Substantia nigra (tissue), 51 donors: ENCODE measurements at places on chromosomes 16 and 17.

DNA sequence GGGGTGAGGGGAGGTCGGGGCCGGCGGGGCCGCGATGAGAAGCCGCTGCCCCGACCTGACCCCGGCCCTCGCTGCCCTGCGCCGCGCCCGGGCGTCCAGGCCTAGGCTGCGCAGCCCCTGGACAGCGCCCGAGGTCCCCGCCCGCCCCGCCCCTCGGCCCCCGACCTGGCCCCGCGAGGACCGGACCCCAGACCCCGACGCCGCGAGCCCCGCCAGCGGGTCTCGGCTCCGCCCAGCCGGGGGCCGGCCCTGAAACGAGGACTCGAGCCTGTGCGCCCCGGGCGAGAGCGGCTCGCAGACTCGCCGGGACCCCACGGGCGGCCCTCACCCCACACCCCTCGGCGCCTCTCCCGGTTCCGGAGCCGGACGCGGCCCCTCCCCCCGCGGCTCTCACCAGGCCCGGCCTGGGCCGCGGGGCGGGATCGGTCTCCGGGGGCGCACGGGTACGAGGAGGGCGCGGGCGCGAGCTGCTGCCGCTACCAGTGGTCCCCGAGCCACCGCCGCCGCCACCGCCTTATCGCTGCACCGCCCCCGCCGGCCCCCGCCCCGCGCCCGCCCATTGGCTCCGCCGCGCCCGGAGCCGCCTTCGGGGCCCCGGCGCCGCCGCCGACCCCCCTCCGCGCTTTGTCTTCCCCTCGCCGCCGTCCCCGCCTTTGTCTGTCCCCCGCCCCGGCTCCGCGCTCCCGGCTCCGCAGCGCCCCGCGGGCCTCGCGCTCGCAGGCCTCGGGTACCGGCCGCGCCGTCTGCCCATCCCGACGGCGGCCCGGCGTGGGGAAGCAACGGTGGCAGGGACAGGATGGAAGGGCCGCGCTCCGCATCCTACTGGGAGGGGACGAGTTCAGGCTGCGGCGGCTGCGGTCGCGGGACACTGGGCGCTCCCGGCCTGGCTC lies at the start of gene LIMD2:
TSS of gene LIMD2 (minus strand) at position 488 of the 890 bp plus-strand sequence. CDS start 827 bp downstream, outside the sequence.
- no peak for DNase-seq

- DNase-seq, result no peak
Measured at GRCh38 chr16:48617711-48618148, 7.8 kb upstream of the N4BP1 start.

DNA sequence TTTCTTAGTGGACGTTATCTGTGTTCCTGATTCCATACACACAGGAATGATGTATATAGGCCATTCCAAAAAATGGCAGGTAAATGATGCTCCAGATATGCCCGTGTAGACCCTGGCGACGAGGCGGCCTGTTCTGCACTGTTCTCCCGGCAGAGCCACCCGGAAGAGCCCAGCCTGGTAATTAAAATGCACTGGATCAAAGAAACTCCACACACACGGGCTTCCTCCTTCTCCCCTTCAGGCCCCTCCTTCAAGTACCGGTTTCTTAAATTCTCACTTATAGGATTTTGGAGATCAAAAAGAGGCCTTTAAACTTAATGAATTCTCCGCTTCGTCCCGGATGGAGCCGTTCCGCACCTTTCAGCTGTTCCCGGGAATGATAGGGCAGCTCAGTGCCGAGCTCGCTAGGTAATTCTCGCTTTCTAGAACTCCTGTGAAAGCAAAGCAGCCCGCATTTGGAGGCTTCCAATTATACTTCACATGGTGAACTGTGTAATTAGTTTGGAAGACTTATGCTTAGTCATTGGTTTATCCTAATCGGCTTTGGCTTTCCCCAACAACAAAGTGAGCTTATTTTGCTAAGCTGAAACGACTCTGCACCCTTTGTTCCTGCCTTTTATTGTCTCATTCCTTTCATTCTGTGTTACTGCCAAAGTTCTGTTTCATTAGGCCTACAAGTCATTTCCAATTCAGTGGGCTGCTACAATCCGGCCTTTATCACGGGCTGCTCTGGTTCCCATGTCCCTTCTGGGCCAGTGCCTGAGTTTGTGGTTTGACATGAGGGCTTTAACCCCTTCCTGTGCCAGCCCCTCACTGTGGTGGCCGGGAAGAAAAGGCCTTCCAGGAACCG lies 150.0 kb downstream of the MSI2 start:
- DNase-seq, result peak; percentile 45

- no peak for DNase-seq
Measured at GRCh38 chr17:45262516-45263476, 902 bp upstream of the SPATA32 start.

- no peak for DNase-seq
Measured at GRCh38 chr16:80720804-80721371, 83.5 kb downstream of the CDYL2 start.

DNA sequence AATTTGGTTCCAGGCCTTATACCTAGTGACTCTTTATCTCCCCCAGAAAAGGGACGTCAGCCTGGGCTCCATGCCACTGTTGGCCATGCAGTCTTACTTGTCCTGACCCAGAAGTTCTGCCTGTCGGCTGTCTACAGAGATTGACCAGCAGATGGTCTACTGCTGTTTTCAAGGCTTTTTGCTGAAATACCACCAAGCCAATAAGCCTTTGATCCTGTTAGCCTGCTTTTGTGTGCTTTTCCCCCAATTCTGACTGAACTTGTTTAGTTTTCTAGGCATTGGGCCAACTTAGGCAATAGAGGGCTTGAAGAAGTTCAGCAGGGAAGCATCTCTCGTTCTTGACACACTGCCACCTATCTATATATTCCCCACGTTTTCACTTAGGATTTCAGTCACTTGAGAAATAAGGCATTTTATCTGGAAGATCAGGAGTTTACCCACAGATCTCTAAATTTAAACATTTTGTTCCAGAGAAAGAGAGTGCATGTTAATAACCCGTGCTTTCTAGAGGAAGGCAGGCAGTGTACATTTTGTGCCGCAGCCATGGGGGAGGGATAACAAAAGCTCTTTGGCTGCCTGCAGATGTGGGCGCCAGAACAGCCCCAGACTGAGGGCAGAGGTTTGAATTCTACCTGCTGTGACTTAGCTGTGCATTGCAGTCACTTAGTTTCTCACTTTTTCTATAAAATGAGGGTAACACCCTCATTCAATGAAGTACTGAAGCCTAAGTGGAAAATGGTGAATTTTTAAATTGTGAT lies 12.3 kb upstream of the CARMIL2 start:
- DNase-seq, result no peak

DNA sequence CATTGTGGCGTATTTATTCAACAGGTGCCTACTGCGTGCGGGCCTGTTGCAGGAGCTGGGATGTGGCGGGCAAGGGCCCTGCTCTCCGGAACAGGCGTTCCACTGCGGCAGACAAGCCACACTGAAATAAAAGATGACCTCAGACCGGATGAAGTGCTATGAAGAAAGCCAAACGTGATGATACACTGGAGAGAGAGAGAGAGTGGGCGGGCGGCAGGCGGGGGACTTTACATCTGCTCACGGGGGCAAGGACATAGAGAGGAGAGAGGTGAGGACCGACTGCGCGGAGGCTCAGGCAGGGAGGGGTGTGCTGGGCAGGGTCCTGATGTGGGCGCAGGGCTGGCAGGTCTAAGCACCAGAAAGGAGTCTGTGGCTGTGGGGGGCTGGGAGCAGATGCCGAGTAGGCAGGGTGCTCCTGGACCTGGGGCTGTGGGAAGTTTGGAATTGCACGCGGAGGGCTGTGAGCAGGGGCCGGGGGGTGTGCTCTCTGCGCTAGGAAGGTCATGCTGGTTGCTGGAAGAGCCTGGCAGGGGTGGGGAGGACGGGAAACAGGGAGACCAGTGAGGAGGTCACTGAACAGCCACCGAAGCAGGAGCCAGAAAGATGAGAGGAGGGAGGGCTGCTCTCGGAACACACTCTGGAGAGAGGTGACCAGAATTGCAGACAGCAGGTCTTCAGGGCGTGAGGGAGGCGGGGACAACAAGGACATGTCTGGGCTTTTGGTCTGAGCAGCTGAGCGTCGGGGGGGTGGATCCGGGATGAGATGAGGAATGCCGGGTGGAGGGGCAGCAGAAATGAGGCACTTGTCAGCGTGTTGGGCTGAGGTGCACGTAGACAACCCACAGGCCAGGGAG lies 9.9 kb downstream of the MXRA7 start:
- no peak for DNase-seq

GRCh38 chr17:51702963-51703360 lies 442.6 kb downstream of the UTP18 start:
- no peak for DNase-seq

DNA sequence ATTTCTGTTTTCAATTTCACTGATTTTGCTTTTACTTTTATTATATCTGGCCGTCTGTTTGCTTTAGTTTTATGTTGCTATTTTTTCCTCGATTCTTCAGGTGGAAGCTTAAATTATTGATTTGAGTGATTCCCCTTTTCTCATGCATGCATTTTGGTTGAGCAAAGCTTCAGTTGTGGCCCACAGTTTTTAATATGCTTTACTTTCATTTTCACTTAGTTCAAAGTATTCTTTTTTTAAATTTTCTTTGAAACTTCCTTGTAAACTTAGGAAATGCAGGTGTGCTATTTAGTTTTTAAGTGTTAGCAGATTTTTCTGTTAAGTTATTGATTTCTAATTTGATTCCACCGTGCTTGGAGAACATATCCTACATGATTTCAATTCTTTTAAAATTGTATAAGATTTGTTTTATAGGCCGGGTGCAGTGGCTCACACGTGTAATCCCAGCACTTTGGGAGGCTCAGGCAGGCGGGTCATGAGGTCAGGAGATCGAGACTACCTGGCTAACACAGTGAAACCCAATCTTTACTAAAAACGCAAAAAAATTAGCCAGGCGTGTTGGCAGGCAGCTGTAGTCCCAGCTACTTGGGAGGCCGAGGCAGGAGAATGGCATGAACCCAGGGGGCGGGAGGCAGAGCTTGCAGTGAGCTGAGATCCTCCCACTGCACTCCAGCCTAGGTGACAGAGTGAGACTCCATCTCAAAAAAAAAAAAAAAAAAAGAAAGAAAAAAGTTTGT lies 531.2 kb downstream of the KIF2B start:
- no peak for DNase-seq

- DNase-seq, result no peak
Measured at GRCh38 chr17:27473748-27474609, 17.7 kb downstream of the KSR1 start.

DNA sequence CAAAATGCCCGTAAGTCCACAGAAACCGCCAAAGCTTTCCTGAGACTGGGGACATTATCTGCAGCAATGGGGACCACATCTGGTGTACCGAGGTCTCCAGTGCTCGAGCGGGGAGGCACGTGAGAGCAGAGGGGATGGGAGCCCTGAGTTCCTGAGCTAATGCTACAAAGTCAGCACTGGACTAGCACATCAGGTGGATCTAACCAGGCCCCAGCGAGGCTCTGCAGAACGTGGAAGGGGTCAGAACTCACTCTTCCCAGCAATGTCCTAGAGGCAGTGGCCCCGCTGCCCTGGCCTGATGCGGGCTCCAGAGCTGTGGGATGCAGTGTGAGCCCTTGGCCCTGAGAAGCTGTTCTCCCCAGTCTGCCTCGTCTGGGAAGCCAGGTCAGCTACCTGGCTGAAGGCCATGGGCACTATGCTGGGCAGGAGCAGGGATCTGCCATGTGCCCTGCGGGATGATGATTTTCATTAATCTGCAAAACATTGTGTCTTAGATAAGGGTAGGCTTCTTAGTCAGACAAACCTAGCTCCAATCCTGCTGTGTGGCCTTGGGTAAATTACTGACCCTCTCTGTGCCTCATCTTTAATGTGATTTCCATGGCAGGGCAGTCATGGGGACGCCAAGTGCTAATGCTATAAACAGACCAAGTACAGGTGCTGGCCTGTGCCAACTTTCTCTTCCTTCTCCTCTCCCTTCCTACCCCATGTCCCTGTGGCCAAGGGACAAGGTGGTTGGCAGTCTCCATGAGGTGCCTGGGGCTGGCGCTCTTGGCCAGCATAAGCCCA lies 40.1 kb upstream of the SLC38A10 start:
- DNase-seq, result no peak

DNA sequence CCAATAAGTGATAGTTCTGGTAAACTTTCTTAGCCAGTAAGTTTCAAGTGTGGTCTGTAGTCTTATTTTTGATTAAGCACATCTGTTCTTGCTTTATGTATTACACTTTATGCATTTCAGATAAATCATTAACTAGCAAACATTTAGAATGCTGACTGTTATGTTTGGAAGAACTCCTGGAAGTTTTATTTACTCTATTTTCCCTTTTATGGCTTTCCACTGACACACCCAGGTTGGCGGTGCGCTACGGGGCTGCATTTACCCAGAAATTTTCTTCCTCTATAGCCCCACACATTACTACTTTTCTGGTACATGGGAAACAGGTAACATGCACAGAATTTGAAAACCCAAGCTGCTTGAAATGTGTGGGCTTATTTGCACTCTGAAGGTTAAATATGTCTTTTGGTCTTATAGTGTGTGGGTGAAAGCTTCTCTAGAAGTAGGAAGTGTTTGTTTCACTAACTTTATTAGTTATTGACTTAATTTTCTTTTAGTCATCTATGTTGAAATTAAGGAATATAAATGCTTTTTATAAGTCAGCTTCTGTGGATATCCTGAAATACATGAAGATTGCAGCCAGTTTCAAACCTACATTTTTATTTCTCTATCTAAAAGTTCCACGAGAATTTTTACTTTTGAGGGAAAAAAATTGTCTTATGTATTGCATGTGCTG lies 203.7 kb downstream of the PHKB start:
- no peak for DNase-seq

DNA sequence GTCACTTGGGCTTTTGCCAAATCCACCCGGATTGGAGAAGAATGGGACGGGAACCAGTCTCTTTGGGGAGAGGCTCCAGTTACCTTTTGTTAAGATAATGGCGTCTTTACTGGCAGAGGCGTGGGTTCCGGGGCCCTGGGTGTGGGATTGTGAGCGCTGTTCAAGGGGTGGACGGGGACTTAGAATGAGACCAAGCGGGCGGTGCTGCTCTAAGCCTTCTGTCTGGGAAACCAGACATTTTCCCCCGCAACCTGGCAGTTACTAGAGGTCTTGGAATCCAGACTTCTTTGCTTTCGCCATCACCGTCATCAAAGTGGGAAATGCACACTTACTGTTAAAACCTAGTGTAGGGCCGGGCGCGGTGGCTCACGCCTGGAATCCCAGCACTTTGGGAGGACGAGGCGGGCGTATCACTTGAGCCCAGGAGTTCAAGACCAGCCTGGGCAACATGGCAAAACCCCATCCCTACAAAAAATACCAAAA lies 706 bp downstream of the TEN1 start:
- no peak for DNase-seq

- DNase-seq, result no peak
Measured at GRCh38 chr16:11679250-11679649, 11.0 kb downstream of the SNN start.

- no peak for DNase-seq
Measured at GRCh38 chr17:29710520-29710884, 87.8 kb upstream of the CORO6 start.

- DNase-seq, result no peak
Measured at GRCh38 chr16:73483076-73483791, 435.3 kb upstream of the ZFHX3 start.

DNA sequence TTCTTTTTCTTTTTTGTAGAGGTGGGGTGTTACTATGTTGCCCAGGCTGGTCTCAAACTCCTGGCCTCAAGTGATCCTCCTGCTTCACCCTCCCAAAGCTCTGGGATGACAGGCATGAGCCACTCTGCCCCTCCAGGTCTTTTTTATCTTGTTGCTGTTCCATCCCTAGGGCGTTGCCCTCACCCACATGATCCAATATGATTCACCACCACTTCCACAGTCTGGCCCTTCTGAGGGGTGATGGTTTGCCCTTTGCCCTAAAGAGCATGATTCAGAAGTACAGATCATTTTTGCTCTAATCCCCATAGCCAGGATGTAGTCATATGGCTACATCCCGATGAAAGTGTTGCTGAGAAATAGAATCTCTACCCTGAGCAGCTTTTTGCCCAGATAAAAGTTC lies 18.8 kb downstream of the STX4 start:
- DNase-seq, result no peak

GRCh38 chr16:56847173-56847910 lies 17.7 kb upstream of the SLC12A3 start:
- DNase-seq, result no peak
